ENCODE measurements at places on chromosomes 3 and 15.

GRCh38 chr3:150384296-150385212 is 23.5 kb upstream of the TSC22D2 start:
- no peak for DNase-seq

- no peak for DNase-seq
Observed at GRCh38 chr3:73469331-73469730, 155.4 kb downstream of the PDZRN3 start.

DNA sequence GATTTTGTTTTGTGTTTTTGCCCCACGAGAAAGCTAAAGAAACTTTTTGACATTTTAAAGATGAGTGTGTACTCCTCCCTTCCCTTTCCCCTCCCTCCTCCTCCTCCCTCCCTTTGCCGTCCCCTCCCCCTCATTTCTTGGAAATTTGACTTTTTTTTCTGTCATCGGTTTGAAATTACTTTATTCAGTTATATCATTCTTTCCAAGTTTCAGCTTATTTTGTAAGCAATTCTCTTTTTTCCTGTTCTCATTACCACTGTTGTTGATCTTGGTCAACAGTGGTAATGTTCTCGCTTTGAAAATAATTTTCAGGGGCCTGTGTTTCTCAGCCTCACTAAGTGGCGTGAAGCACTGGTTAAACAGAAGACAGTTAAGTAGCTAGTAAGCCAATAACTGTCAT is 178.4 kb downstream of the AKAP13 start:
- DNase-seq = no peak

- DNase-seq = no peak
Observed at GRCh38 chr3:193776626-193777358, 183.8 kb downstream of the OPA1 start.

GRCh38 chr3:44957986-44958385 is 18.0 kb downstream of the ZDHHC3 start:
- no peak for DNase-seq

DNA sequence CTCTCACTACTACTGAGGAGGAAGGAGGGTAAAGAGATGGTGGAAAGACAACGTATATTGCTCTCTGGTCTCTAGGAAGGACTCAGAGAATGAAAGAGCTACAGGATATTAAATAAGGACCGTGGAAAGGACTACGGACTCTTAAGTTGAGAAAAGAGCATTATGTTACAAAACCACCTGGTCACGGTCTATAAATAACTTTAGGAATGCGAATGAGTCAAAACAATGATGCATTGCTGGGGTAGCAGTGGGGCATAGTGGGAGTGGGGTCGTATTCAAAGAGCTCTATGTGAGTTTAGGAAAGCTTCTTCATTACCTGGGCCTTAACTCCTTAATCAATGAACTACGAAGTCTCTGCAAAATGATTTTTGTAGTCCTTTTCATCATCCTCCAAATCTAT is 295.7 kb upstream of the SOX14 start:
- DNase-seq = no peak

DNA sequence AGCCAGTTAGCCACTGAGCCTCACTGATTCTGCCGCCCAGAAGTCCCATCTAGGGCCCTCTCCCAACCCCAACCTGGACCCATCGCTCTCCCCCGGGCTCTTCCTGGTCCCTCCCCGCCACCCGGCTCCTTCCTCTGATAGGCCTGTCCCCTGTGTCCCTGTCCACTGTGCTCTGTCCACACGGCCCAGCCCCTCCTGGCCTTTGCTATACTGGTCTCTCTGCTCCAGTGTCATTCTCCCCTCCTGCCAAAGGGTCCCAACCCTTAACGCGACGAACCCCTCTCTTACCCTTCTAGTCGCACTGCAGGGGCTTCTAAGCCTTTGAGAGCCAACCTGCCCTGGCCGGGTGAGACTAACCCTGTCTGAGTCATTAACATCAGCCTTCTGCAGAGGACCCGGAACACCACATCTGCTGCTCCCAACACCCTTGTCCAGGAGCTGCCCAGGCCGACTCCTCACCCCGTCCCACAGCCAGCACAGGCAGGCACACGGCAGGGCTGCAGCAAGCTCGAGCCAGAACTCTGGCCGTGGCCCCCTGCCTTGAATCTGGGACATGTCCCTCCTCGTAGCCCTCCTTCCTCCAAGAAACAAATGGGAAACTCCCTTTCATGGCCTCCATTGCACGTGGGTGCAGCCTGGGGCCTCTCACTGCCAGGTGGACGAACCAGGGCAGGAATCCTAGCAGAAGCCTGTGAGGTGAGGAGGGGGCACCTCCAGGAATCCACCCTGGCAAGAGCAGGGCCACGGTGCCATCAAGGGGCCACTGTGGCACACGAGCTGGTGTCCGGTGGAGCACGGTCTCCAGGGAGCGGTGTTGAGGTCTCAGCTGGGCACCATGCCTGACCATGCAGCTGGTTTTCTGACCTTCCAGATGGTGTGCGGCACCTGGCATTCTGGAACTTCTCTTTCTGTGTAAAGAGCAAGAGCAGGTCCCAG is 140.9 kb upstream of the IQSEC1 start:
- no peak for DNase-seq

DNA sequence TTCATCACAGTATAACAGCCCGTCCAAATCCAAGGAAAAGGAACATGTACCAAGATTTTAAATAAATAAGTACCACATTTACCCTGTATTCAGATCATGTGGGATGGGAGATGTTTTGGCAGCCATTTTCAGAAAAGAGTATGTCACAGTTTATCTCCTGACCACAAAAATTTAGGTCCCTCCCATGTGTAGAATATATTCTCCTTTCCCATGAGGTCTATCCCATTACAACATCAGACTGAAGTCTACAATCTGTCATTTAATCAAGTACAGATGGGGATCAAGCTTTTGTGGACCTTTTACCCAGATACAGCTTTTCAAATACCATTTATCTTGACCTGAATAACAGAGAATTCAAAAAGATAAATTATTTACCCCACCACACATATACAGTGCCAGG is 444.5 kb downstream of the PLOD2 start:
- DNase-seq = no peak

- no peak for DNase-seq
Observed at GRCh38 chr3:114071786-114072185, 15.2 kb downstream of the QTRT2 start.

DNA sequence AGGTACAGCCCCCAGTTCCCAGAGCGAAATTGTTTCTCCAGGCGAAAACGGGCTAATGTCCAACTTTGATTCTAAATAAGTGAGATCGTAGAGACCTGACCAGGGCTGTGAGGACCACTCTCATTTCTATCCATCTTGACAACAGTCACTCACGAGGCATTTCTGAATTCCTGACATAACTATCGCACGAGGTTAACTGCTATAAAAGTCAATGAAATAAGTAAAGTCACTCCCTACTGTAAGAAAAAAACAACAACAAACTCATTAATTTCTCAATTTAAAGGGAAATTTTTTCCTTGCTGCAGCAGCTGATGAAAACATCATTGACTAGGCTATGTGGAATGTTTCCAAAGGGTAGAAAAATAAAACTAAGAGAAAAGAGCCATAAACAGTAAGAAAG is 69.1 kb downstream of the GREM1 start:
- no peak for DNase-seq

GRCh38 chr3:95609411-95609810 is 1205.0 kb upstream of the EPHA6 start:
- DNase-seq = no peak

DNA sequence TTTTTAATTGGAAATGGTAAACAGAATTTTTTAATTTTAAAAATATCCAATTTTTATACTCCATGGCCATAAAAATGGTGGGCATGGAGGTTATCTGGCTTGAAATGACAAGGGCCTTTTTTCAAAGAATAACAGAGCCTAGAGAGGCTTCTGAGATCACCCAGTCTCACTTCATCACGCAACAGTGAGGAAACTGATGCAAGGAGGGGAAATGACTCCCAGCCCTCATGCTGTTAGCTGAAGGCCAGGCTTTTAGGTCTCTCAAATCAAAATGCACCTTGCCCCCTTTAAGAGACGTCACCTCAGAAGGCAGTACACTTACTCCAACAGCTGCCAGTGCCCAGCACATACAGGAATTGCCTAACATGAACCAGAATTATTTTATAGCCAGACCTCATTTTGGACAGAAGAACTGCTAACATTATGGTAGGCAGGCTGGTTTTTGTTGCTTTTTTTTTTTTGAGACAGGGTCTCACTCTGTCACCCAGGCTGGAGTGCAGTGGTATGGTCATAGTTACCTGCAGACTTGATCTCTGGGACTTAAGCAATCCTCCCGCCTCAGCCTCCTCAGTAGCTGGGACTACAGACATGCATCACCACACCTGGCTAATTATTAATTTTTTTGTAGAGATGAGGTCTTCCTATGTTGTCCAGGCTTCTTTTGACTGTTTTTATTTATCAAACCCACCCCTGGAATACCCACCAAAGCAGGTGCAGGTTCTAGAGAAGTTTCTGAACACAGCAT is 9.1 kb downstream of the RAB43 start:
- DNase-seq = no peak

GRCh38 chr3:164498917-164499316 is 579.4 kb downstream of the SI start:
- DNase-seq = no peak
